ENCODE measurements at places on chromosomes 5 and 9.

- no peak for DNase-seq
Observed at GRCh38 chr9:130356033-130356432, 88.7 kb upstream of the ASS1 start.

GRCh38 chr9:16029796-16030363 is 477.0 kb downstream of the CCDC171 start:
- DNase-seq, result no peak

GRCh38 chr9:72827950-72828731 is 124.7 kb downstream of the ALDH1A1 start:
- DNase-seq, result no peak

DNA sequence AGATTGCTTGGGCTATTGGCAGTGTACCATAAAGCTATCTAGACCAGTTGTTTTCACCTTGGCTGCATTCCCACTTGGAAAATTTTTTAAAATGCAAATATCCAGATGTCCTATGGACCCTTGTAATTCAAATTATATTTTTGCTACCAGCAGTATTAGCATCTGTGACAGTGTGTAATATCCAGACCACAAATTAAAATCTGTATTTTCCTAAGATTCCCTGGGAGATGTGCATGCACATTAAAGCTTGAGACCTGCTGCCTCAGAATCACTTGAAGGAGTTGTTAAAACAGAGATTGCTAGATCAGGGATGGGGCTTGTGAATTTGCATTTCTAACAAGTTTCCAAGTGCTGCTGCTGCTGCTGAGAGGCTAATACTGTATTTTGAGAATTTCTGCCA is 381.2 kb upstream of the PDE4D start:
- no peak for DNase-seq

GRCh38 chr5:36888303-36888702 is 11.7 kb downstream of the NIPBL start:
- DNase-seq, result no peak

DNA sequence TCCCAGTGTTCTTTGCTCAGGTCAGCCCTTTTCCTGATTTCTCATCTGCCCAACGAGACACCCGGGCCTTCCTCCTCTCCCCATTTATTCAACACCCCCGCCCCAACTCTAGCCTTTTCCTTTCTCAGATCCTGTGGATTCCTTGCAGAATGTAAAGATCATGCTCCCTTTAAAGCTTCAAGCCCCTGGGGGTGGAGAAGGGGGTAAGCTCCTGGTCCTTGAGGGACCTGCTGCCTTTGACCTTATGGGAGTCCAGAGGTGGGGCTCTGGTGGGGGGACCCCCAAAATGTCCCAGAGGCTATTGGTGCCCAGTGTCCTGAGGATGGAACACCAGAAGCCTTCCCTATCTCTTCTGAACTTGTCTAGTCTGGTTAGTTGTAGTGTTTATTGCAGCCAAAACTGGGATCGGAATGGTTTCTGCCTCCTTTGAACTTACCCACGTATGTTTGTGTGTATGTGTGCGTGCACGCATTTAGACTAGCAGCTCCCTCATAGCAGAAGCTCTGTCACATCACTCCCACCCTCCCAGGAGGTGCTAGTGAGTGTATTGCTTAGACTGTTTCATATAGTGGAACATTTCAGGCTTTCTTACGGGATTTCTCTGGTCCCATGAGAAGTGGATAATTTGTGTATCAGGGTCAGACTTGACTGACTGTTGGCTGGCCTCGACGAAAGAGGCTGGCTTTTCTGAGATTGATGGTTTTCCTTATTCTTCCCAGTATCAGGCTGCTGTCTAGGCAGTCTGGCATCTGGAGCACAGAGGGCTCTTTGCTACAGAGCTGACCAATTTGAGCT is 1.1 kb downstream of the GALNT10 start:
- no peak for DNase-seq

All from stimulated activated CD4-positive, alpha-beta T cell treated with anti-CD3 and anti-CD28 coated beads, Interleukin-2, amount 100 ng/mL, for 48 hours (primary cell).